GM23248 (cell line): ENCODE measurements at places on chromosomes 11 and 22. TPM values are rescaled to one million over a fixed set of nuclear protein-coding genes. Genes with fewer than 3 reads are reported as not detected.

Gene CALCA
- not detected in 2 replicates for polyA plus RNA-seq

GRCh38 chr11:118641397-118642019, 34.1 kb downstream of the PHLDB1 start:
- no peak for DNase-seq

DNA sequence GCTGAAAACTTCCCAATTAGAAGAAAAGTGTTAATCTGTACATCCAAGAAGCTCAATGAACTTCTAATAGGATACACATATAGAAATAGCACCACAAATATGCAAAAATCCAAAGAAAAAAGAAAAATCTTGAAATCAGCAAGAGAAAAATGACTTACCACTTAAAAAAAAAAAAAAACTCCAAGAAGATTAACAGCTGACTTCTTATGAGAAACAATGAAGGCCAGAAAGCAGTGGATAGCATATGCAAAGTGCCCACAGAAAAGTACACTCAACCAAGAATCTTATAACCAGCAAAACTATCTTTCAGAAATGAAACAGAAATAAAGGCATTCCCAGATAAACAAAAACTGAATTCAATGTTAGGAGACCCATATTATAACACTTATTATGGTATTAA, 29.9 kb upstream of the OR5B12 start:
- no peak for DNase-seq

DNA sequence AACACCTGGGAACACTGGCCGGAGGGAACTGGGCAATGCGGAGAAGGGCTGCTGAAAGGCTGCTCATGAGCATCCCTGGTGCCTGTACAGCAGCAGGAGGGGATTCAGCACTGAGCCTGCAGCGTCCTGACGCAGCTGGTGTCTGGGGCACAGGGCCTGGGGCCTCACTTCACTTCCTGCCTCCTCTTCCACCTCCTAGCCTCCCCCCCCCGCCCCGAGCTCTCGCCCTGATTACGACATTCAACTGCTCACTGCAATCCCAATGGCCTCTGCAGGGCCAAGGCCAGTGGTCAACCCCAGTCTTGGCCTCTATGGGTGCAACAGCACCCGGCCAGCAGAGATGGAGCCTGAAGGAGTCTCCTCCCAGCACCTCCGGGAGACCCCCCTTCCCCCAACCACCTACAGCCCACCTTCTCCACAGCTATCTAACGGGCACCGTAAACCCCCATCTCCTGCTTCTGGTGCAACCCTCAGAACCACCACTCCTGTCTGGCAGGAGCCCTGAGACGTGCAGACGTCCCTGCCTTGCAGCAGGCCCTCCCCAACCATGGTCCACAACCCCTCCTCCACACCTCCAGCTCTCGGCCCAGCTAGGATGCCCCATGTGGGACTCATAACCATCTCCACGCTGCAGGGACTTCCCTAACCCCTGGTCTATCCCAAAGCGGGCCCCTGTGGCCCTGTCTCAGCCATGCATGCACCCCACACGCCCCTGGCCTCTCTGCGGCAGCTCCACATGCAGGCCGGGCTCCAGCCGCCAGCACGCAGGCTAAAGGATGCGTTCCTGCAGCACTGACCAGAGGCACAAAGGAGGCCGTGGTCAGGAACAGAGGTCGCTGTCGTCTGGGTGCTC, 38.2 kb downstream of the BRD1 start:
- DNase-seq: peak; percentile 67

Gene WNT7B
- polyA plus RNA-seq: 0.10 TPM in 1 of 2 replicates, not detected in the other

DNA sequence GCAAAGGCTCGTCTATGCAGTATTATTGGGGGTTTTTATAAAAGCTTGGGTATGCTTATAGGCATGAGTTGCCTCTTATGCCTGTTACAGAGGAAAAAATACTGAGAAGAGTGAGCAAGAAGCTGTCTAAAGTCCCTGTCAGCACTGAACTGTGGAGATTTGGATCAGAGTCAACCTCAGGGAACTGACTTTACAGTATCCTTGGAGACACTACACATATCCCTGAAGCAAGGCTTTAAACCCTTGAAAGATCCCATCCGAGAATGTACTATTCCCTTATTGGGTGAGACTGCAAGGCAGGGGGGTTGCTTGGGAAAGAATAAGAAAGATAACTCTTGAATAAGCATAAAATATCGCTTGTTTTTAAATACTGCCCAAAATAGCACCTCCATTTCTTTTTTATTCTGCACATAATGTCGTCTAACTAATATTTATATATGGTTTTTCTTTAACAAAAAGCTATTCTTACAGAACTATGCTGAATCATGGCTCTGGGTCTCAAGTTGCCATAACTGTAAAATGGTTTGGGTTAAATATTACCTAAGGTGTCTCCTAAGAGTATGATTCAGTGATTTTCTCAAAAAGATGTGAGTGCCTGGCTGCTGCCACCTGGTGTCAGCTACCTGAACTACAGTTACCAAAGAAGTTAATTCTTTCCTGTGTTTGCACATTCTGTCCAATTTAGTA, 1062.8 kb downstream of the DLG2 start:
- DNase-seq: peak; percentile 65

Gene TRIM51
- polyA plus RNA-seq: not detected in 2 replicates

DNA sequence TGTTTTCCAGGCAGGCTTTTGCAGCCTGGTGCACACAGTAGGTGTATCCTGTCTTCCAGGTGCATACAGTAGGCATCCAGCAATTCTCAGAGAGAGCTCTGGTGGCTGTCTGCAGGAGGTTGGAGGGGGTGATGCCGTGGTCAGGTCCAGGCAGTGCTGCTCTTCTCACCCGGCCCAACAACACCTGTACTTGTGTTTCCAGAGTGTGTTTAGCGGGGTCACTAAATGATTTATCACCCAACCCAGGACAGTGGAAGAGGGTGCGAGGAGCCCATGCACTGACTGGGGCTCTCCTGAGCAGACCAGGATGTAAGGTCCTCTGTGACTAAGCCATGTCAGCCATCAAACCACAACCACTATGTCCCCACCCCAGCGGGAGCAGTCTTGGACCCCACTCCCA, 18.6 kb upstream of the FGF3 start:
- DNase-seq: no peak

DNA sequence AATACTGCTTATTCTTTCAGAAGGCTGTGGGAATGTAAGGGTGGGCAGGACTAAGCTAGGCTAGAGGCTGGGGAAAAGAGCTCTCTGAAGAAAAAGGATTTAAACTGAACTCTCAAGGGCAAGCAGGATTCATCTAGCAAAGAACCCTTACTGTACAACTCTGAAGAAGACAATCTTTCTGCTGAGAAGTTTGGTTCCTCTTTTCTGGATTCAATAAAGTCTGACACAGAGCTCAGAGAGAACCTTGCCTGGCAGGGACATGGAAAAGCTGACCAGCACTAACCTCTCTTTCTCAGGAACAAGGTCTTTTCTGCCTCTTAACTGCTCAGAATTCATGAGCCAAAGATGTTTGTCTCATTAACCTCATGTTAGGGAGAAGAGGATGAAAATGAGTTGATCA, 388.4 kb upstream of the DDI1 start:
- no peak for DNase-seq

Gene DRD4
- polyA plus RNA-seq: not detected in 2 replicates

DNA sequence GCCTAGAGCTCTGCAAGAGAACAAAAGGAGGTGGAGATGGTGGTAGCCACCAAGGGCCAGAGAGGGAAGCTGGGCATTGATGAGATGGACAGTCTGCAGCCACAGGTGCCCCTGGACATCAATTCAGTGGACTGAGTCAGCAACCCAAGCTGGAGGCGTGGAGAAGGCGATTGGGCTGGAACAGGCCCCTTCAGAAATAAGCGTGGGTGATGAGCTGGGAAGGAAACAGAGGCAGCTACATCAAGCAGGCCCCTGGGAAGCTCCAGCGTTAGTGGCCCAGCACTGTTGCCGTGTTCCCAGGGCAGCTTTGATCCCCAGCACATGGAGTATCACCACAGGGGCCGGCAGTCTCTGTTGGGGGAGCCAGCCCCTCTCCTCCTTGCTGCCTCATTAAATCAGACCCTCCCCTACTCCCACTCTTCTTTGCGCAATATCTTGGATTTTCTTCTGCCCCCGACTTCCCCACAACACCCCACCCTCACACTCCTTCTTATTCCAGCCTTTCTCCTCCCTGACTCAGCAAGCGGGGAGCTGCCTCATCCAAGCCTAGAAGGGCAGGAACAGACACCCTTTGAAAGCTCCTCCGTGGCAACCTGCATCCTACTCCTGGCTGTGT, 31.7 kb upstream of the OAF start:
- DNase-seq: peak; percentile 80

DNA sequence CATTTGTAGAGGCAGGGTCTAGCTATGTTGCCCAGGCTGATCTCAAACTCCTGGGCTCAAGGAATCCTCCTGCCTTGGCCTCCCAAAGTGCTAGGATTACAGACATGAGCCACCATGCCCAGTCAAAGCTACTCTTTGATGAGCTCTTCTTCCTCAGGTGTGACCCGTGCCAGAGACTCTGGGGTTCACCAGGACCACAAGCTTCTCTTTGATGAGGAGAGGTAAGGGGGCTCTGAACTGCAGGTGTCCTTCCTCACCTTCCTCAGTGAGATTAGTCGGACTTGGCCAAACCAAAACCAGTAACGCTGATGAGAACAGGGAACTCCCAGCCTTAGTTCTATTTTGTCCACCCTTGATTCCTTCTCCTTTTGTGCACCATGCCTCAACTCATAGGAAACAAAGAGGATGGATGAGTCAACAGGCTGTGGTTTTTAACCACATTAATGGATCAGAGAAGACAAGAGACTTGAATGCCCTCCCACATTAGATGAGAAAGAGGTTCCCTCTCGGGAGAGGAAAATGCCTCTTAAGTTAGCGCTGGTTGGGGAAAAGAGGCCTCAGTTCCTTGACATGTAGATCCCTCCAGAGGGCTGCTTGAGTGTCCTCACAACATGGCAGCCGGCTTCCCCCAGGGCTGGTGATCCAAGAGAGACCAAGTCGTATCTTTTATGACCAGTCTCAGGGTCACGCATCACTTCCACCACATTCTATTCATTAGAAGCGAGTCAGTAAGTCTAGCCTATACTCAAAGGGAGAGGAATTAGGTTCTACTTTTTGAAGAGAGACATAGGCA, 25.7 kb upstream of the CTR9 start:
- DNase-seq: peak; percentile 87

DNA sequence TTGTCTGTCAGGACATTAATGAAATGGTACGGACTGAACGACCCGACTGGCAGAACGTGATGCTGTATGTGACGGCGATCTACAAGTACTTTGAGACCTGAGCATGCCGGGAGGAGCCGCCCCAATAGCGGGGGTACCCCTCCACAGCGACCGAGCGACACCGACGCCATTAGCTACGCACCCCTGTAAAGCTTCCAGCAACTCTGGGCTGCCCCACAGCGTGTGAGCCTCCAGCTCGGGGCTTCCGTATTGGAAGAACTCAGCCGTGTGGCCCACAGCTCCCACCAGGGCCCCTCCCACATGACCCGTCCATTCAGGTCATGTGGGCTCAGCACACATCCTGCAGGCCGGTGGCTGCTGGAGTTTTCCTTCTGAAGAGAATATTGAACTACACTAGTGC, 12.9 kb upstream of the ADORA2A start:
- no peak for DNase-seq

GRCh38 chr11:32033491-32033890, 57.4 kb upstream of the RCN1 start:
- DNase-seq: peak; percentile 36

Gene ART1
- polyA plus RNA-seq: not detected in 2 replicates

Gene KLHDC7B
- 0.06 TPM in 1 of 2 replicates, not detected in the other for polyA plus RNA-seq

- peak; percentile 0 for DNase-seq
Observed at GRCh38 chr11:98300719-98301118, 720.0 kb upstream of the CNTN5 start.

Gene ANKK1
- not detected in 2 replicates for polyA plus RNA-seq

GRCh38 chr11:63505857-63506528, at the start of gene LGALS12:
Gene LGALS12, plus strand, starts transcription at chr11:63506084. Its CDS starts 375 bp downstream, at chr11:63506459.
- DNase-seq: no peak

DNA sequence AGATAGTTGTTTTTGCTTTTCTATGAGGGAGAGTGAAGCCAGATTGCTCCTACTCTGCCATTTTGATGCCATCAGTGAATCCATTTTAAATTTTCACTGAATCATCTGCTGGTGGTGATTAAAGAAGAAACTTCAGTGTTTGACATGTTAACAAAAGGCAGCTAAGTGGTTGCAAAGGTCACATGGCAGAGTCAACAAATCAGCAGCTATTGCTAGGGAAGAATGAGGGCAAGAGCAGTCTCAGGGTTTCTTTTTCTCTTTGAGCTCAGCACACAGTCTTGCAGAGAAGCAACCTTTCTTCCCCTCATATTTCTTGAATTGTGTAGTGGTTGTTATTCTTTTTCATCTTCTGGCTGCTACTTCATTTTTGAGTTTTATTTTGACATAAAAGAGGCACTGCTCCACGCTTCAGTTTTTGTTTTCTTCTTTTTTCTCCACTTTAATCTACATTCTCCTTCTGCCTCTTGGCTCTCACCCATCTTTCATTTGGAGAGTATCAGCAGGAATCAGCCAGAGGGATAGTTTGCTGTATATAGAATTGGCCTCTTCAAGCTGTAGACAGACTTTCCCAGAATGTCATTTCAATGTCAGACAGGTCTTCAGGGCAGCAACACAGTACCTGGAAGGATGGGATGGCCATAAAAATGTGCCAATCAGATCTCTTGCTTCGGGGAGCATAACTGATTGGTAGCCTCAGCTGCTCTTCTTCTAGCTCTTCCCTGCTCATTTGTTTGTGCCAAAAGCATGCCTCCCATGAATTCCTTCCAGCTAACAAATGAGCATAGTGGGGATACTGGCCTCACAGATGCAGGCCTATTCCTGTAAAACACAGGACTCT, 153.9 kb downstream of the TRPC6 start:
- no peak for DNase-seq

- peak; percentile 69 for DNase-seq
Observed at GRCh38 chr22:31400023-31400397, 606 bp downstream of the DRG1 start.

Gene TRIM6
- polyA plus RNA-seq: 1.9 and 2.2 TPM in 2 replicates

DNA sequence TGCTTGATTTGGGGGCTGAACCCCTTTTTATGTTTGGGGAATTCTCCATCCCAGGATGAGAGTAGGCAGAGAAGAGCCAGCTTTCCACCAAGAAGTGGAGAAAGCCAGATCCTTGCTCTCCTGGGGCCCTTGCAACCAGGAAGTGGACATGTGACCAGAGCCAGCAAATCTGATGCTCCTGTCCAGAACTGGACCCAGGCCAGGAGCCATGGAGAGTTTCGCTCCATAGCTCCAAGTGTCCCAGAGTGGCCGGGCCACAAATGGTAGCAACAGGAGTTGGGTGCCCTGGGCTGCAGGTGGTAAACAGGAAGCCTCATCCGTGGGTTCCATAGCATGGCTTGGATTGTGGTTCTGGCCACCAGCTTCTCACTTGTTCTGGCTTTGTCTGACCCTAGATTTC, 93.9 kb upstream of the CD82 start:
- DNase-seq: no peak

- no peak for DNase-seq
Observed at GRCh38 chr22:17862646-17863181, 88.4 kb upstream of the BID start.

GRCh38 chr11:103928802-103929161, 107.7 kb upstream of the DDI1 start:
- no peak for DNase-seq

GRCh38 chr11:26950260-26950719, 43.6 kb upstream of the FIBIN start:
- peak; percentile 81 for DNase-seq

Gene ART5
- polyA plus RNA-seq: 0.23 TPM in 1 of 2 replicates, not detected in the other

GRCh38 chr22:32200752-32201151, 4.1 kb downstream of the RFPL2 start:
- DNase-seq: no peak

- no peak for DNase-seq
Observed at GRCh38 chr11:2208691-2209369, 37.2 kb upstream of the TH start.

Gene RASL10A
- 0.13 and 0.20 TPM in 2 replicates for polyA plus RNA-seq
